ENCODE measurements at places on chromosomes 16 and 17.

GRCh38 chr17:39531252-39531651 lies 70.0 kb downstream of the CDK12 start:
- no peak for DNase-seq

GRCh38 chr17:2416010-2416734 lies 15.3 kb upstream of the MNT start:
- DNase-seq = peak; percentile 89

GRCh38 chr16:76665571-76666275 lies 388.5 kb downstream of the CNTNAP4 start:
- no peak for DNase-seq

DNA sequence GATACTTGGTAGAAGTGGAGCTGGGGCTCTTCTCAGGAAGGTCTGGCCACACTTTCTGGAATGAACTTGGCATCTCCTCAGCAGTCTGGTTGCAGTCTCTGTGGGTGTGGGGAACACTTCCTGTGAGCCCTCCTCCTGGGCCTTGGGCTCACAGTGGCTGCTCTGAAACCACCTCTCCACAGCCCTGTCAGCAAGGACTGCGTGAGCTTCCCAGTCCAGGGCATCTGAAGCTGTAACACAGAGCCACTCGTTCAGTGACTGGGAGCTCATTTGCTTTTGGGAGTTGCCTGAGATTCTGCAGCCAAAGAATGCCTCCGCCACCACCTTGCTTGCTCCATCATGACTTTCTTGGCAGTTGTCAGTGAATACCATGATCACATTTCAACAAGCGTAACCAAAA lies 60.0 kb downstream of the CLEC16A start:
- no peak for DNase-seq

GRCh38 chr16:85659805-85660511 lies 28.8 kb downstream of the GINS2 start:
- DNase-seq = peak; percentile 56

GRCh38 chr16:64162613-64163375 lies 959.1 kb downstream of the CDH11 start:
- no peak for DNase-seq

GRCh38 chr16:20393801-20394577 lies 10.5 kb downstream of the PDILT start:
- DNase-seq = no peak

GRCh38 chr17:55420776-55421178 lies 858 bp downstream of the MMD start:
- peak; percentile 31 for DNase-seq

DNA sequence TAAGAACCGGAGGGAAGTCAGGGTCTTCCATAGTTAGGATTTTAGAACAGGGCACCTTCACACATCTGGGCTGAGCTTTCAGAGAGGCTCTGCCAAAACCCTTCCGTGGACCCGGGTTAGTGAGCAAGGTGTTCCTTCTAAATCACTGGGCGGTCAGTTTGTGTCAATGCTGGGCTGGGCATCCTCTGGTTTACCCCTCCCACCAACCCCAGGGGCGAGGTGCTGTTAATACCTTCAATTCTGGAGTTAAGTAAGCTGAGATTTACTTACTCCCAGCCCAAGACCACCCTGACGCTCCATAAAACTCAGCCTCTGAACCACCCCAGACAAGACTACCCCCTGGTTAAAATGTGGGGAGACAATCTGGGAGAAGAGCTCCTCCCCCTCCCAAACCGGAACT lies 1.0 kb downstream of the TMEM92 start:
- DNase-seq = no peak

DNA sequence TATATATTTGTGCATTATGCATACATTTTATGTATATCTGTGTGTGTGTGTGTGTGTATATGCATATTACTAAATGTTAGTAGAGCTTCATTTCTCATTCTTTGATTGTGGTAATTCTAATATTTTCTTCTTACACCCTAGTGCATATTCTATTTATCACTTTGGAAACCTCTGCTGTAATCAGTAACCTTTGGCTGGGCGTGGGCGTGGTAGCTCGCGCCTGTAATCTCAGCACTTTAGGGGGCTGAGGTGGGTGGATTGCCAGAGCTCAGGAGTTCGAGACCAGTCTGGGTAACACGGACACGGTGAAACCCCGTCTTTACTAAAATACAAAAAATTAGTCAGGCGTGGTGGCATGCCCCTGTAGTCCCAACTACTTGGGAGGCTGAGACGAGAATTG lies 26.9 kb downstream of the CPSF4L start:
- no peak for DNase-seq

DNA sequence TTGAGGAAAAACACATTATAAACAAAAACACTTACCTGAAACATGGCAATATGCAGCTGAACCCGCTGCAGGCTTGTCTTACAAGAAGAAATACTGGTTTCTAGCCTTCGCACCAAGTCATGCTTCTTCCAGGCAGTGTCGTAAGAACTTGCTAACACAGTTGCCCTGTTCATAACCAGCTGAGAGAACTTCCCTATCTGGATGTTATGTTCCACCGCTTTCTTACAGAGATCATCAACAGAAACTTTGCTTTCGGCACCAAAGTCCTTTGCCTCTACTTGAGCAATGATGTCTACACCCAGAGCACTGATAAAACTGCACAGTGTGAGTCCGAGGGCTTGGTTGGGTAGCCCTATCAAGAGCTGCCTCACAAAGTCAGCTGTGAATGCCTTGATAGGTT lies 27.9 kb upstream of the ARL6IP1 start:
- no peak for DNase-seq

- peak; percentile 78 for DNase-seq
Measured at GRCh38 chr17:21252796-21253645, at the start of gene NATD1. NATD1 (minus strand) TSS chr17:21253410; CDS start chr17:21253264, 146 bp downstream.

GRCh38 chr16:57759541-57760356 lies 24.2 kb downstream of the KATNB1 start:
- DNase-seq = no peak

- no peak for DNase-seq
Measured at GRCh38 chr16:4663465-4663776, 29.9 kb upstream of the NUDT16L1 start.

DNA sequence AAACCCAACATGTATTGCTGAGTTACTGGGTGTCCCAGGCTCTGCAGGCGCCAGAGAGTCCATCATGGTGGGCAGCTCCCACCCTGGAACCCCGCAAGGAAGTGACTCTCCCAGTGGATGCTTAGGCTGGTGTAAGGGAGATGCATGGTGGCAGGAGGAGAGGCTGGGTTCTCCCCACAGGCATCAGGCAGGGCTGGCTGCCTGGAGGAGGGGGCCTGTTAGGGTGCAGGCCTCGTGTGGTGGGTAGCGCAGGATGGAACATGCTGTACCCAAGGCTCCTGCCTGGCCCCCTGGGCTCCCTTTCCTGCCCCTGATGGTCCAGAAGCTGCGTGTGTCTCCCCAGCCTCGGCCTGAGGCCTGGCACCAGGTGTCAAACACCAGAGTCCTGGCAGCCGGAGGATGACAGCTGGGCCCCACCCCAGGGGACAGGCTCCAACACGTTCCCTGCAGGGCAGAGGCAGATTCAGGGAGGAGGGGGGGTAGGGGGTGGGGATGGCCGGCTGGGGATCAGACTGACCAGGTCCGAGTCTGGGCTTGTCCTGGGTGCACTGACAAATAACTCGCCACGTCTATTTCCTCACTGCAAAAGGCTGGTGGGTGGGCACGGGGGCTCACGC lies 40.2 kb upstream of the CIBAR2 start:
- no peak for DNase-seq

- DNase-seq = no peak
Measured at GRCh38 chr16:53428681-53429080, 5.6 kb upstream of the RBL2 start.

GRCh38 chr16:85935974-85936760 lies 37.2 kb downstream of the IRF8 start:
- DNase-seq = peak; percentile 69

Data from CD4-positive, alpha-beta T cell treated with Interleukin-2 at 100 ng/mL for 4 hours (primary cell).